Smooth muscle cell of bladder (primary cell): ENCODE measurements at places on chromosomes 3 and 15. TPM values are rescaled to one million over a fixed set of nuclear protein-coding genes. Genes with fewer than 3 reads are reported as not detected.

The RTP3 gene
- total RNA-seq: not detected in 2 replicates

The TRH gene
- total RNA-seq: 0.37 TPM in 1 of 2 replicates, not detected in the other

The MOBP gene
- 2.3 TPM in 1 of 2 replicates, not detected in the other for total RNA-seq

The DNAJA4 gene
- total RNA-seq: 1.00 and 3.5 TPM in 2 replicates

The NISCH gene
- 53.8 and 76.9 TPM in 2 replicates for total RNA-seq

The QARS1 gene
- 284 and 305 TPM in 2 replicates for total RNA-seq

The LSG1 gene
- 36.1 and 40.4 TPM in 2 replicates for total RNA-seq

The SCAANT1 gene
- total RNA-seq: not detected in 2 replicates

The KLF15 gene
- total RNA-seq: 3.1 and 3.6 TPM in 2 replicates

The TOPAZ1 gene
- not detected in 2 replicates for total RNA-seq

The STRA6 gene
- total RNA-seq: 4.8 and 8.5 TPM in 2 replicates

The TFDP2 gene
- total RNA-seq: 19.9 and 20.5 TPM in 2 replicates

The GATA2 gene
- 1.4 and 1.8 TPM in 2 replicates for total RNA-seq

The NT5DC2 gene
- 25.6 and 30.9 TPM in 2 replicates for total RNA-seq

The RASGRP1 gene
- 0.37 and 0.43 TPM in 2 replicates for total RNA-seq

The PLCB2 gene
- total RNA-seq: under 0.01 and 0.18 TPM in 2 replicates

The ADGRG7 gene
- total RNA-seq: not detected in 2 replicates

The PLA2G4D gene
- not detected in 2 replicates for total RNA-seq

The SOX14 gene
- not detected in 2 replicates for total RNA-seq

The TGM4 gene
- total RNA-seq: not detected in 2 replicates

The CCR4 gene
- total RNA-seq: under 0.01 and 0.09 TPM in 2 replicates

The KCNMB3 gene
- 0.71 and 1.1 TPM in 2 replicates for total RNA-seq
